ENCODE measurements at places on chromosomes 2 and 18.

- no peak for DNase-seq
These were observed 17.2 kb upstream of the ITGAV start for GRCh38 chr2:186572705-186573104.

DNA sequence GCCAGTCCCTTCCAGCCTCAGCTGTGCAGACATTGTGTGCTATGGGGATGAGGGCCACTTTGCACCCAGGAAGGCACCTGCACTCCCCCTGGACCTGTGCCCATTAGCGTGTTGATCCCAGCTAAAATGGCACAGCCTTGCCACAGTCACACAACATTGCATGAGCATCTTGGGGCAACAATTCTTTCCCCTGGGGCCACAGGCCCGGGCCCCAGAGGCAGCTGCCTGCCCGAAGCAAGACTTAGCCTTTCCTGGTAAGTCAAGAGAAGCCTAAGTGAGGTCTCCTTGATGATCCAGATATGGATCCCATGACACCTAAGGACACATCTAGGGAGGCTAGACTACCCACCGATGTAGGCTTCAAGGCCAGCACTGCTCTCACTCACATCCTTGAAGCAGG lies 202.1 kb downstream of the BCL11A start:
- no peak for DNase-seq

- DNase-seq = no peak
These were observed 296.9 kb upstream of the TNP1 start for GRCh38 chr2:217156801-217157200.

DNA sequence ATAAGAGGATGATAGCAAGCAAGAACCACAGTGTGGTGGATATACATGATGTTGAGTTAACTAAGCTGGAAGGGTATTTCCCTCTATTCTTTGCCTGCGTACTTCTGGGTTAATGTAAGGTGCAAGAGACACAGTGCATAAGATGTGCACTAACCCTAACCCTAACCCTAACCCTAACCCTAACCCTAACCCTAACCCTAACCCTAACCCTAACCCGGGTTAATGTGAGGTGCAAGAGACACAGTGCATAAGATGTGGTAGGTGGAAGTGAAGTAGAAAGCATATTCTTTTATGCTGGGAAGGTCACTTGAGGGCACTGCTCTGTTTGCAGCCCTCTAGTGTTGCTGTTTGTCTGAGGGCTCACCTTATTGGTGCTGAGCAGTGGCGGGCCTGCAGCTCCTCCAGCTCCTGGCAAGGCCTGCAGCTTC lies 181.5 kb upstream of the ITGA4 start:
- no peak for DNase-seq

GRCh38 chr2:118644190-118644589 lies 203.3 kb downstream of the EN1 start:
- no peak for DNase-seq

DNA sequence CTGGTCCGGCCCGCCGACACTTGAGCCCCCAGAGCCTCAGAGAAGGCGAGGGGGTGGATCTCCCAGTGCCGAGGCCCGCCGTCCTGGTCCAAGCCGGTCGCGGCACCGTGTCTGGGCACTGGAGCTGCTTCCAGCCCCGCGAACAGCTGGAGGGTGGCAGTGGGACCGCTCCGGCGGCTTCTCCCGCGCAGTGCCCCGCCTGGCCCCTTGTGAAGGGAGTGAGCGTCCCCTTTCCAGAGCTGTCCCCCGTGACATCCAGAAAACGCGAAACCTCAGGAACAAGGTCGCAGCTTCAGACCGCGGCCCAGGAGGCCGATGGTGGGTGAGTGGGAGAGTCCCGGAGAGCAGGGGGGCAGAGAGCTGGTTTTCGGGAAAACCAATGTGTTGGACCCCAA lies 579 bp upstream of the EMX1 start:
- peak; percentile 43 for DNase-seq

DNA sequence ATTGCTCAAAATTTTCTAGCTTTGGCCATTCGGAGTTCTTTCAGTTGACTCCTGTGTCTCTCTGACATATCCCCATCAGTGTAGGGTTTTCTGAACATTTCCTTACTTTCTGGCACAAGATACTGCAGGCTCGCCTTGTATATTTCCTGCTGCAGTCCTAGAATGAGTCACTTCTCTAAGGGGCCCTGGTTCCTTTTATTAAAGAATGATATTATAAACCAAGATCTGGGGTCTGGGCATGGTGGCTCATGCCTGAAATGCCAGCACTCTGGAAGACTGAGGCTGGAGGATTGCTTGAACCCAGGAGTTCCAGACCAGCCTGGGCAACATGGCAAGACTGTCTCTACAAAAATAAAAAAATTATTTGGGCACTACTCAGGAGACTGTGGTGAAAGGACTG lies 3.0 kb upstream of the RPL37A start:
- no peak for DNase-seq

DNA sequence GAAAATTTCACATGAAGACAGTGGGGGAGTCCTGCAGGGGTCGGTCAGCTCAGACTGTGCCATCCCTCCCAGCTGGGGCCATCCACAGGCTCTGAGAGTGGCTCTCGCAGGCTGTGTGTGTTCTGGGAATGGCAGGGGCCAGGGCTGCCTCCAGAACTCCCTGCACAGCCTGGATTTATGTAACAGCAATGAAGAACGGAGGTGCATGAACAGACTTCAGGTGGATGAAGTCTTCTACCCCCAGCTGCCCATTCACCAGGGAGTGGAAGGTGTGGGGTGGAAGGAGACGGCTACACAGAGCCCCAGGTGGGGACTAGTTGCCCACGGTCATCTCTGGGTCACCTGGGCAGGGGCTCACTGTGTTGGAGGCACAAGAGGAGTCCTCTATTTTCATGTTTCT lies 56.1 kb upstream of the HDAC4 start:
- no peak for DNase-seq

DNA sequence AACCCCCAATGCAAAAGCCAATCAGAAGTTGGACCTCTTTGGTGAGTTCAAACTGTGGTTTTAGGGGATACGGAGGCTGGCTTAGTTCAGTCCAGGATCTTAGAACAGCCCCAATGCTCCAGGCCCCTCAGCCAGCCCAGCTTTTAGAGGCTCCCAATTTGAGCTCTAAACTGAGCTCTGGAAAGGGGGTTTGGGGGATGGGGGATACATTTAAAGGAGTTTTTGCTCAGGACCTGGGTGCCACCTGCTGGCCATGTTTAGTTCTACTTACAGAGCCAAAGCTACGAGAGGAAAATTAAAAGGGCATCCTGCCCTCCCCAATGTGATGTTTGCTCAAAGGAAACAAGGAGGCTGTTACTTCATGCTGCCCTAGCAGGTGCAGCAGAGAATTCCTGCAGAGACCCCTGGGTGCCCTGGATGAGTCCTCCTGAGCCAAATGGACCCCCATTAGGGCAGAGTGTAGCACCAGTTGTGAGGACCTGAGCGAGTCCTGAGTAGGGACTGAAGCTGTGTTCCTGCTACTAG lies 15.9 kb upstream of the TMEM214 start:
- peak; percentile 57 for DNase-seq

DNA sequence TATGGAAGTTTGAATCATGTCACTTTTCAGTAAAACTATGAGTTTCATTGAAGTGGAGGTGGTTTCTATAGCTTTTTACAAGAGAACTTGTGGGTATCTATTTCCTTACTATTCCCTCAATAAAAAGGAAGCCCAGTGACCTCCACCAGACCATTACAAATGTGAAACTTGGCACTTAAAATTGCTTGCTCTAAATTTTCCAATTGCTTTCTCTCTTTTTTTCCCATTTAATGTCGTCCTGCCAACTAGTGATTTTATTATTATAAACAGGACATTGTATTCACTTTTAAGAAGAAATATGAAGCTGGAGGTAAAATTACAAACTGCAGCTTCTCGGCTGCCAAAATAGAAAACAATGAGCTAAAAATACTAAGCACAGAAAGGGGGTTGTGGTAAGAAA lies 208.2 kb upstream of the ALPP start:
- DNase-seq = no peak

GRCh38 chr2:221649051-221649775 lies 77.1 kb upstream of the EPHA4 start:
- DNase-seq = no peak

DNA sequence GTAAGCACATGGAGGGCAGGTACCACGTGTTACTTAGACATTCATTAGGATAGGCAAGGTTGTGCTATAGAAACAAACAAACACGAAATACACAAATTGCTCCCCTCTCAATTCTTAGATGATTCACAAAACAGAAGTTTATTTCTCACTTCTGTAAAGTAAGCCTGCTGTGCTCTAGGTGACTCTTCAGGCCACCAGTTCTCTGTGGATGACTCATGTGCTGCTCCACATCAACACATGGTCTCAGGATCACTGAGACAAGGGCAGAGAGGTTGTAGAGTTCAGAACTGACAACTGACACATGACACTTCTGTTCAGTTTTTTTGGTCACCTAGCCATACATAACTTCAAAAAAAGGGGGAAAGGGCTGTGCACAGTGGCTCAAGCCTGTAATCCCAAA lies 70.6 kb downstream of the DAW1 start:
- DNase-seq = no peak

- DNase-seq = no peak
These were observed 32.5 kb upstream of the ACAA2 start for GRCh38 chr18:49845629-49846360.

- DNase-seq = no peak
These were observed 50.1 kb downstream of the MBP start for GRCh38 chr18:77082316-77082955.

DNA sequence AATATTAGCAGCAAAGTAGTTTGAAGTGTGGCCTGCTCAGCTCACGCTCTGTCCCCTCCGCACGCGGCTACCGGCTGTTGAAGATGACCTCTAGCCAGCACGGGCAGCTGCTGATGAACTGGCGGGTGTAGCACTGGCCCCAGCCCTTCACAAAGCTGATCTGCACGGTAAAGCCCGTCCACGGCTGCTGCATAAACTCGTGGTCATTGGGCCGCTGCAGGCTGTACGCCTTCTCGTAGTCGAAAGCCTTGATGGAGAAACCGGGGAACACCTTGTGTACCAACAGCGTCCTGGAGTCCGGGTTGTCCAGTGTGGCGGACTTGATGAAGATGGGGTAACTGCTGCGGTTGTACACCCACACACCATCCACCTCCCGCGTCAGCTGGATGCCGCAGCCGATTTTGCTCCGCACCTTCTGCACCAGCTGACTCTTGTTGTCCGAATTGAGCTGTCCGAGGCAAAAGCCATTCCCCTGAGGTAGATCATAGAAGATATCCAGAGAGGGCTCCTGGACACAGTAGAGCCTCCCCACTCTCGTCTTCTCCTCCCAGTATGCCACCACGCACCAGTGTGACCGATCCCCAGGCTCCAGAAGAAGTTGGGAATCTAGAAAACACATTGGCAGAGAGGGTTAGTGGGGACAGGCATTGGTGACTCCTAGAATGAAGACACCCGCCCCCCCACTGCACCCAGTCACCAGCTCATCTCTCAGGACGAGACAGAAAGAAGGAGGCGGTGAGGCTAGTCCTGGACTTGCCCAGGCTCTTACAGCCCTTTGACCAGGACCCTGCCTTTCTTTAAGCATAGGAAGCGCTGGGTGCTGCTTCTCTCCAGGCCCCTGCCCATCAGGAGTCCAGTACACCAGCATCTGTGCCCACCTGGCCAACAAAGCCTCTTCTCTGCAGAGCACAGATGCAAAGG lies 29.2 kb downstream of the SMAD7 start:
- no peak for DNase-seq

- DNase-seq = no peak
These were observed 179.4 kb downstream of the DOK6 start for GRCh38 chr18:69580107-69580506.

- no peak for DNase-seq
These were observed 268.2 kb upstream of the PXDN start for GRCh38 chr2:2012505-2012904.

DNA sequence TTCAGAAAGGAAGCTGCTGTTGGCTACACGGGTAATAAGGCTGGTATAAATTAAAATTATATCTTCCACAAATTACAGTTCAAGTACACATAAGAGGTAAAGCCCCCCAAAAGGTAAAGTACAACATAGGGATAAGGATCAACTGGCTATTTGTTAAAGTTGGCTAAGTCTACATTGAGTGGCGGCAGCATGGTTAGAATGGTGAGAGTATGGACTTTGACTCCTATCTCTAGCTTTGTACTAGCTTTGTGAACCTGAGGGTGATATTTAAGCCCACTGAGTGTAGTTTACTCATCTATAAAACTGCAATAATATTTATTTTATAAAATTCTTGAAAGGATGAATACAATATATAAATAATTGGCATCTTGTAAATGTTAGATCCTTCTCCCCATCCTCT lies 542.8 kb downstream of the DSC3 start:
- no peak for DNase-seq

DNA sequence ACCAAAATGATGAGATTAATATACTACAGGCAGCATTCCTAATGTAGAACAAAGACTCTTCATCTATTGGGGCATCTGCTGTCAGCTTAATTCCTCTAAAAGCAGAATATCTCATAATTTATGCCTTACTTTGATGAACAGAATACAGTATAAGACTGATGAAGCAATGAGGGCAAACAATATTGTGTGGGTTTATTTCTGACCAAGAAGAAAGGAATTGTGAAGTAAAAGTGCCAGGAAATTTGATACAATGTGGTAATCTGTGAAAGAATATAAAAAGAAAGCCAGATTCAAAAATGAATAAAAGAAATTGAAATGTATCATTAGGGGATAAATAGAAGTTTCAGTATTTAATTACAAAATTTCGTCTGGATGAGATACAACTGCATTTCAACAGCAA lies 78.8 kb upstream of the TTC21B start:
- no peak for DNase-seq

DNA sequence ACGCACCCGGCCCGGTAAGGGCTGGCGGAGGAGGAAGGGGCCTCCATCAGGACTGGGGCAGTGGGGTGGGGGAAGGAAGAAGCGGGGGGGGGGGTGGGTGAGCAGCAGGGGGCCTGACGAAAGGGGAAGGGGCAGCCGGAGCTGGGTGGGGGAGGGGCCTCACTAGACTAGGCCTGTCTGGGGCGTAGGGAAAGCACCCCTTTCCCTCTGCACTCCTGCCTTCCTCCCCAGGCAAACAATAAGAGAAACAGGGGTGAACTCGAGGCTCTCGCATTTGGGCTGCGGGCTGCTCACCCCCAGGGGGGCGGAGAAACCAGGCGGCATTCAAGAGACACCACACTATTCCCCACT lies 82.7 kb upstream of the POMC start:
- DNase-seq = no peak

DNA sequence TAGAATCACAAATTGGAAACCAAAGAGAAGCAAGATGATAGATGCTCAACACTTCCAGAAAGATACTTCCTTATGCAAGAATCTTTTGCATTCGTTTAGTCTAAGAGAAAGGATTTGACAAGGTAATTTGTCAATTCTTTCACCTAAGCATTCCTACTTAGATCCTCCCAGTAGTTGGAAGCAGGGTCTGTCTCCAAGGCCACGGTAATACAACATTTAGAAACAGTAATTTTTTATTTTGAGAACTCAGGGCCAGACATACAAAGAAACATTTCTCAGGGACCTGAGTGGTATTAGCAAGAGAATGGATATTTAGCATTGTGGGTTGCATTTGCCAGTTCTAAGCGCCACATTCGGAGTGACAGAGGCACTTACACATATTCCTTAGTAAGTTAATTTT lies 68.6 kb downstream of the ACYP2 start:
- DNase-seq = no peak

GRCh38 chr2:196259507-196260481 lies 88.4 kb upstream of the STK17B start:
- DNase-seq = no peak

- no peak for DNase-seq
These were observed 49.8 kb downstream of the MSH2 start for GRCh38 chr2:47452761-47453160.
